ENCODE measurements at places on chromosomes 4 and X.
A peak's percentile ranks its signal among the peaks of the same experiment; 100 is the strongest.

- no peak for DNase-seq
These were observed 15.1 kb upstream of the GPRIN3 start for GRCh38 chr4:89322671-89323070.

GRCh38 chr4:131054489-131055019, 1958.6 kb downstream of the C4orf33 start:
- no peak for DNase-seq

GRCh38 chrX:143304025-143304424, 213.2 kb downstream of the SPANXN3 start:
- no peak for DNase-seq

DNA sequence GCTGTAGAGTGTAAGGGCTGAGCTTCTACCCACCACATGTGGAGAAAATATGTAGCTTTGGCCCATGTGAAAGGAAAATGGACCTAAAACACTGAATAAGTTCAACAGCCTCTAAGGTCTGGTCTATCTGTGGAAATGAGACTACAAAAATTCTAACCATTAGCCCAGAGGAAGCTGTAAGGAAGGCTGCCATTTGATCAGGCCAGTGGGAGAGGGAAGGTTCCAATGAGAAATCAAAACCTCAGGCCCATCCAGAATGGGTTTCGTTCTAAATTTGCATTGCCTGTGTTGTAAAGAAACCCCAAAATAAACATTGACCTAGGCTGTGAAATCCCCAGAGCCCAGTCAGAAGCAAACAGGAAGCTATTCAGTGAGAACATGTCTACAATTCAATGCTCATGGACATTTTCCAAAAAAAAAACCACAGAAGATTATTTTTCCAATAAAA, 320.4 kb upstream of the SLC7A11 start:
- DNase-seq, result peak; percentile 34

DNA sequence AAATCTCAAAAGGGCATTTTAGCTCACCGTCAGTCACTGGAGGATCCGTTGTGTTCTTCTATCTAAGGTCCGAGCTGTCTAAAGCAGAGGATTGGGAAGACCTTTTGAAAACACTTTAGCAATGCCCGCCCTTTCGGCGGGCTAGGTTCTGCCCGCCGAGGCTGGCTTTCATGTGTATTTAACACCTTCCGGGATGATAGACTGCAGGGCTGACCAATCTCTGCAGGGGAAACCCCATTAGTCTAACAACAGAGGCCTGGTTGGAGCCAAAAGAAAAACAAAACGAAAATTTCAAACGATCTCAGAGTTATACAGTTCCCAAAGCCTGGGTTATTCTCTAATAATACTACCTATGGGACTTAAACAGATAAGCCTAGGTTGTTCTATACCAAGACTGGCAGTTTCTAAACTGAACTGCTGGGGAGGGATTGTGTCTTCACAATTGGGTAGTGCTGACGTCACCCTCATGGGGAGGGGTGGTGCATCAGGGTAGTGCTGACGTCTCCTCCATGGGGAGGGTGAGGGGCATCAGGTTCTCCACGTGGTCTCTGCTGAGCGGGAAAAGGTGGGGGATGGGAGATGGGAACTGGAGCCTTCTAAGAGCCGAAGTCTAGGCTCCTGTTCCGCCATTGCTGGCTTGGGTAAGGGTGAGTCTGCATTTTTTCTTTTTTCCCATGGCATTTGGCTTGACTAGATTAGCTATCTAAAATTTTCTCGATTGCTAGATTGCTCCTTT, 14.8 kb upstream of the CUL4B start:
- DNase-seq, result no peak

Data from GM10248 (cell line).